ENCODE measurements at places on chromosomes 4 and X.

- DNase-seq = no peak
Measured at GRCh38 chr4:17489721-17490120, 22.2 kb downstream of the QDPR start.

GRCh38 chr4:140719022-140719421, 37.2 kb downstream of the TBC1D9 start:
- DNase-seq = no peak

GRCh38 chrX:63686878-63687714, 97.9 kb downstream of the ARHGEF9 start:
- peak; percentile 9 for DNase-seq

DNA sequence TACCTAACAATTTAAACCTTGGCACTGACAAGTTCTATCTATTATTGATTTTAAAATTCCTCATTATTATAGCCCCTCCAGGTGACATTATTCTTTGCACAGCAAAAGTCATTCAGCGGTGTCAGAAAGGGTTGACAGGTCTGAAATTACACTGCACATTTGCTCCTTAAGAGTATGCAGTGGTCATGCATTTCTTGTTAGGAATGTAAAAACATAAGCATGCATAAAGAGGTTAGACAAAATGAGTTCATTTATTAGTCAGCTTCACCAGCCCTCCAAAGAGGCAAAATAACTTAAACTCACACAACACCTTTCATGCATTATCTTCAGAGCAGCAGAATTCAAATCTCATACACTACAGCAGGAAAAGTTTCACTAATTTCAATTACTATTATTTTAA, 158.8 kb downstream of the HNRNPD start:
- no peak for DNase-seq

DNA sequence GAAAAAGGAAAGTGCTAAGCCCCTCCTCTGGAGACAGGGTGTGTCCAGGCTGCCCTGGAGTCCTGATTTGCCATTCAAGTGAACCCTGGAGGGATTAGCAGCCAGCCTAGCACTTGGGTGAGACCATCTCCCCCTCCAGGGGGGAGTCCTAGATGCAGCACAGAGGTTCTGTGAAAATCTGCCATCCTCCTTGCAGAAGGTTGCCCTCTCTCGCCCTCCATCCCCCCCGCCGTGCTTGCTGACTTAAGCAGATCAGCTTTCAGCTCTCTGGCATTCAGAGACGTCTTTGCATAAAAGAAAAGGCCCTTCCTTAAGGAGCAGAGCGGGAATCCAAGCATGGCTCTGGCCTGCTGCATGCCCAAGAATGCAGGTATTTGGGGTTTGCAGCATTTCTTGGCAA, 102.1 kb upstream of the SCML1 start:
- no peak for DNase-seq

GRCh38 chrX:46588263-46588662, 14.7 kb downstream of the CHST7 start:
- peak; percentile 77 for DNase-seq

DNA sequence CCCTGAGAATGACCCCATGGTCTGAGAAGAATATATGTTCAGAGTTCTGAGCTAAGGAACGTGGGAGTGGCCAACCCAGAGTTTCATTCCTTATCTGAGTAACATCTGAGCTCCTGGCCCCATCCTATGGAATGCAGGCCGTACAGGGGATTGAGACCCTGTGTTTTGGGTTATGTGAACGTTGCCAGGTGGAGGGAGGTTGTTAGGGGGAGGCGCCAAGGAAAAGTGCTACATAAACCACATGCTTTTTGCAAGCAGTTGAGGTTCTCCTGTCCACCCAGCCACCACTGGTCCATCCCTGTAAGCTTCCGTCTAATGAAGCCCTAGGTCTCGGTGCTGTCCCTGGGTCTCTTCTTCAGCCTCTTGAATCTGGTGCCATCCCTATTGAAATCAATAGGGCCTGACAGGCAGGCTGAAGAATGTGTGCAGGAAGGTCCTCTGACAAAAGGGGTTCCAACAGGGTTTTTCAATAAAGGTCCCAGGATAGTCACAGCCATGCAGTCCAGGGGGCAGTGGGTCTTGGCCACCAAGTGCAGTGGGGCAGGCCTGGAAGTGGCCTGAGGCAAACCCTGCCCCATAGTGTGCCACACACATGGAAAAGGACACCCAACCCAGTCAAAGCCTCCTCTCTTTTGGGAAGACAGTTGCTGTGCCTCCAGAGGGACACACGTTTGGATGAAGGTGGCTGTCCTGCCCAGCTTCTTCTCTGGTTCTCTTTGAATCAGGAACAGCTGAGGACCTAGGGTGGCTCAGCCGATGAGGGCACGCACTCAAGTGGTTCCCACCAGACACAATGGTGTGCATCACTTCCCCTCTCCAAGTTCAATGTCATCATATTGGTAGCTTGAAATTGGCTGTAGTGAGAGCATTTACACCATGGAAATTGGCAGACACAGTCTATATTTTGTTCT, 53.5 kb downstream of the HTRA3 start:
- no peak for DNase-seq

DNA sequence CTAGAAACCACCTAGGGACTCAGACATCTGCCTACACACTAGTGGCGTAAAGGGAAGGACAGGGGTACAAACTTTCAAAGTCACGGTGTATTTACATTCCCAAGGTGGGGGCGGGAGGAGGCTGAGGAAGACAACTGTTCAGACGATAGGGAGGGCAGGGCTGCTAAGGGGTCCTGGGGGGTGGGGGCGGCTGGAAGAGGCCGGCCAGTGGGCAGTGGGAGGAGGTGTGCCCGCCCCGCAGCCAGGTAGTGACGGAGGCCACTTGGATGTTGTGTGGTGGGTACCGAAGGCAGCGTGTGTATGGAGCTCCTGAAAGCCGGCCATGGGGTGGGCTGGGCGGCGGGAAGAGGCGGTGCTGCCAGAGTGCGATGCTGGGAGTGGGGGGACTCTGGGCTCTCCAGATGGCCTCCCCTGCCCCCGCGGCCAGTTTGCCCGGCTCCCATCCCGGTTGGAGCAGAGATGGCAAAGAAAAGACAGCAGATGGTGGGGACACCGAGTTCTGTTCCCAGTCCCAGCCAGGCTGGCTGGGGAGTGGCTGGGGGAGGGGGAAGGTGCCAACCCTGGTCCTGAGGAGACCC, 24.2 kb downstream of the L1CAM start:
- DNase-seq = no peak

- DNase-seq = no peak
Measured at GRCh38 chrX:39667191-39667590, 430.6 kb downstream of the BCOR start.

GRCh38 chr4:162498168-162498567, 334.4 kb upstream of the FSTL5 start:
- no peak for DNase-seq

GRCh38 chr4:98341309-98341708, 80.1 kb downstream of the RAP1GDS1 start:
- no peak for DNase-seq

DNA sequence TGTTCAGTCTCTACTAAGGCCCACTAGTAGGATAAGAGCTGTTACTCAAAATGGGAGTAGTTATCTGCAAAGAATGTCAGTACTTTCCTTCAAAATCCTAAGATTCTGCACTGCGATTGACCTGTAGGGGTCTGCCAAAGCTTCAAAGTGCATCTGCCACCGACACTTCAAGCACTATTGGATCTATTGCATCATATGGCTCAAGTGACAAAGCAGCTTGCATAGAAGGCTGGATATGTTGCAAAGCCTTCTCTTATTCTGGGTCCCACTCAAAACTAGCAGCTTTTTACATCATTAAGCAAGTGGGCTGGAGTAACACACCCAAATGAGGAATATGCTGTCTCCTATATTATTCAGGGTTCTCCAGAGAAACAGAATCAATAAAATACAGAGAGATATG, 115.4 kb upstream of the EMCN start:
- no peak for DNase-seq

- no peak for DNase-seq
Measured at GRCh38 chr4:4408132-4408523, 21.2 kb downstream of the NSG1 start.

DNA sequence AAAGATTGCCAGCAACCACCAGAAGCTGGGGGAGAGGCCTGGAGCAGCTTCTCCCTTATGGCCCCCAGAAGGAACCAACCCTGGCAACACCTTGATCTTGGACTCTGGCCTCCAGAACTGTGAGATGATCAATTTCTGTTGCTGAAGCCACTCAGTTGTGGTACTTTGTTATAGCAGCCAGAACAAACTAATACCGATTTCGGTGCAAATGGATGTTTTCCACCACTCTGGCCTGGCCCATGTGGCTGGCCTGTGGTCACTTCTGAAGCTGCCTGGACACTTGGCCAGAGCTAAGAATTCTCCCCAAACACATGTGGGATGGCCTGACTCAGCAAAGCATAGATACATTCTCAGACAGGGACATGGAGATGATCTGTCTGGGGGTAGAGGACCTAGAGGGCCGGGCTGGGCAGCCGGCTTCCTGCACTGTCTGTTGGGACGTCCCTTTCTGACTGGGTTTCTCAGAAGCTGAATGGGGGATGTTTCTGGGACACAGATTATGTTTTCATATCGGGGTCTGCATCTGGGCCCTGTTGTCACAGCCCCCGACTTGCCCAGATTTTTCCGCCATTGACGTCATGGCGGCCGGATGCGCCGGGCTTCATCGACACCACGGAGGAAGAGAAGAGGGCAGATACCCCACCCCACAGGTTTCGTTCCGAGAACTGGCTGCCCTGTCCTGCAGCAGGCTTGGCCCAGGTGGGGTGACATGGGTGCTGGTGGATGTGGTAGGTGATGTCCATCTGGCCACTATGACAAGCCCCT, 4.1 kb downstream of the FOXP3 start:
- DNase-seq = no peak

- no peak for DNase-seq
Measured at GRCh38 chr4:163378661-163379060, 35.0 kb downstream of the NPY5R start.

- no peak for DNase-seq
Measured at GRCh38 chrX:136627409-136627808, 20.5 kb upstream of the CD40LG start.

Data from CD4-positive, alpha-beta T cell treated with Interleukin-6 for 4 hours (primary cell).